ENCODE measurements at places on chromosomes 11 and 22.

- DNase-seq = no peak
Measured at GRCh38 chr11:116932181-116932580, 94.8 kb upstream of the APOA1 start.

GRCh38 chr11:61297341-61297740 lies 2.2 kb upstream of the VWCE start:
- no peak for DNase-seq

DNA sequence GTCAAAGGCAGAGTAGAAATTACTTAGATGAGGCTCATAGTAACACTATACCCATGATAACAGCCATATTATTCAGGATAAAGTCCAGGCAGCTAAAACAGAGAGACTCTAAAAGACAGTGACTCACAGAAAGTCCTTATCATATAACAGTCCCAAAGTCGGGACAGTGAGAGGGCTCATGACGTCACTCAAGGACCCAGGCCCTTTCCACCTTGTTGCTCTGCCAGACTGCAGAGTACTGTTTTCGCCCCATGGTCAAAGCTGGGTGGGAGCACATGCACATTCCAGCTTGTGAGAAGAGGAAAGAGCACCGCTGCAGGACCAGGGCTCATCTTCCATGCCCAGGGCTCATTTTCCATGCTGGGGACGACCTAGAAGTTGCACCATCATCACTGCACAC lies 29.4 kb upstream of the NUP50 start:
- no peak for DNase-seq

DNA sequence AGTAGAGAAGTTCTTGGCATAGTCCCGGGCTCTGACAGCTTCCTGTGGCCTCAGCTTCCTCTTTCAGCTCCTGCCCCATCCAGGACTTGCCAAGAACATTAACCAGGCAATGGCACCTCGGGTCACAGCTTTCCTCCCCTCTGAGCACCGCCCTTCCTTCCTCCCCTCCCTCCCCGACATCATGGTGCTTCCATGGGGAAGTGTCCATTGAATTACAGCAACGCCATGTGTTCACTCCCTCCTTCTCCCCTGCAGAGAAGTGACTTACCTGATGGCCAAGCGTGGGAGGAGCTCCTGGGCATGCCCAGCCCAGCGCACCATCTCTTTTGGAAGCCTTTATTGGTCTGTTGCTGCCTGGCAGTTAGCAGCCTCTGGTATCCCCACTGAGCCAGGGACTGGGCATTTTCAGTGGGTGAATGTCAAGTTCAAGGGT lies 25.8 kb upstream of the DAGLA start:
- no peak for DNase-seq

GRCh38 chr11:2779499-2779980 lies 79.7 kb upstream of the KCNQ1OT1 start:
- no peak for DNase-seq

DNA sequence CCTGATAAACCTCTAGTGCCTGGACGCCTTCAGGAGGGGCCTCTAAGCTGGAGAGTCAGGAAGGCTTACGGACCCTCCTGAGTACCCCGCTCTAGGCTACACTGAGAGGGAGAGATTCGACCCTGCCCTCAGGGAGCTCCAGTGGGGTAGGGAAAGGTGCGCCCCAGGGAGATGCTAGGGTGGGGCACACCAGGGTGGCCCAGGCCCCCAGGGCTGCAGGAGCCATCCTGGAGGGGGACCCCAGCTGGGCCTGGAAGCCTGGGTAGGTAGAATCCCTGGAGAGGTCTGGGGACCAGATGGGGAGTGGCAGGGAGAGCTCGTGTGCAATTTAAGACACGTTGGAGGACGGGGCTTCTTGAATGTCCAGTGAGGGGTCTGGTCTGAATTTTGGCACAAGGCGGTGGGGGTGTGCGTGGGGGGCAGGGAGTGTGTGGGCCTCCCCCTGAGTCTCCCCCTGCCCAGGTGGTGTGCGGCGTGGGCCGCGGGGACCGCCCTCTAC lies 4.7 kb downstream of the CARNS1 start:
- no peak for DNase-seq

- DNase-seq = no peak
Measured at GRCh38 chr11:109991835-109992234, 101.4 kb upstream of the ZC3H12C start.

GRCh38 chr11:31871310-31872075 lies 60.4 kb upstream of the PAX6 start:
- no peak for DNase-seq

DNA sequence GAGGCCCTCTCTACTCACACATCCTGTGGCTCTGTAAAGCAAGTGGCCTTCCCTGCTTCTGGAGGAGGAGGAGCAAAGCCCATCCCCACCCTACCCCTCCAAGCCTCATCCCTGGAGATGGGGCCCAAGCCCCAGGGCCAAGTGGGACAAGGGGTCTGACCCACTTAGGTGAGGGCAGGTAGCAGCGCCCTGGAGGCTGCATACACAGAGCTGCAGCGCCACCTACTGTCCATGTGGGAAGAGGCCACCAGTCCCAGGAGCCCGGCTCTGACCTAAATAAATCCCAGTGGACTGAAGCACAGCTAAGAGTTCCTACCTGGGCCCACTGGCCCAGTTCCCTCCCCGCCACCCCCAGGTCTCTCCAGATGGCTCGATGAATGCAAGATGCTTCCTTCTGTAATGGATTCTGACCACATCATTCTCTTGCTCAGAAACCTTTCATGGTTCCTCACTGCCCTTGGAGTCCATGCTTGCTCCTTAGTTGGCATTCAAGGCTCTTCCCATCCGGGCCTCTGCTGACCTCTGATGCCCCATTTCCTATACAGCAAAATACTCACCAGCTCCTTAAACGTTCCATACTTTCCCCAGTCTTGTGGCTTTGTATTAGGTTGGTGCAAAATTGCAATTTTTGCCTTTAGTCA lies 62.1 kb downstream of the THAP12 start:
- DNase-seq = peak; percentile 28

DNA sequence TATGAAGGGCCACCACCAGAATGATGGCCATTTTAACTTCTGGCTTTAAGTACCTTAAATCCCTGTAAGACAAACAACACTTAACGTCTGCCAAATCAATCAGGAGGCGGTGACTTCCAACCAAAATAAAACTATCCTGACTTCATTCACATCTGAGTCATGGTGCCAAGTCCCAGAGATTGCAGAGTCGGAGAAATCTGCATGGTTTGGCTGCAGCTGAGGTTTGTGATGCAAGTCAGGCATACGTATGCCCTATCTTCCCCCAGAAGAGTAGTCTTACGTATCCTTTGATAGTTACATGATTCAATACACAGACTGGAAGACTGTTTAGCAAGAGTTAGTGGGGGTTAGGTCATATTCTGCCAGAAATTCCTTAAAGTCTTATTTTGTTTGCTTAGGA lies 1.7 kb upstream of the GAB2 start:
- DNase-seq = peak; percentile 92

DNA sequence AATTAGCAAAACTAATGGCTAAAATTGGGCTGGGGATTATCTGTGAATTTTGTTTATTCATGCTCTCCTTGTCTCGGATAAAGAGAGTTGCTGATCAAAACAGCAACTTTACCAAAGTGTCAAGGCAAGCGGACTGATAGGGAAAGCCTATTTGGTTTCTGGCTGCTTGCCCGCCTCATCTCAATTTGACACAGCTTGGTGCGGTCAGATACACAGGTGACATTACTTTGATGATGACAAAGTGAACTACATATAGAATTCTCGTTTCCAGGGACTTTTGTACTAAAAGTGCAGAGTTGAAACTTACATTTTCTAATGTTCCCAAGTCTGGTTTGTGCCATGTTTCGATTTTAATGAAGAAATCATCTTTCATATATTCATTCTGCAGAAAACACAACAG lies 22.8 kb downstream of the PITPNB start:
- DNase-seq = no peak

- no peak for DNase-seq
Measured at GRCh38 chr11:92861634-92862033, 107.8 kb upstream of the MTNR1B start.

- DNase-seq = no peak
Measured at GRCh38 chr11:105907319-105907718, 114.7 kb downstream of the MSANTD4 start.

DNA sequence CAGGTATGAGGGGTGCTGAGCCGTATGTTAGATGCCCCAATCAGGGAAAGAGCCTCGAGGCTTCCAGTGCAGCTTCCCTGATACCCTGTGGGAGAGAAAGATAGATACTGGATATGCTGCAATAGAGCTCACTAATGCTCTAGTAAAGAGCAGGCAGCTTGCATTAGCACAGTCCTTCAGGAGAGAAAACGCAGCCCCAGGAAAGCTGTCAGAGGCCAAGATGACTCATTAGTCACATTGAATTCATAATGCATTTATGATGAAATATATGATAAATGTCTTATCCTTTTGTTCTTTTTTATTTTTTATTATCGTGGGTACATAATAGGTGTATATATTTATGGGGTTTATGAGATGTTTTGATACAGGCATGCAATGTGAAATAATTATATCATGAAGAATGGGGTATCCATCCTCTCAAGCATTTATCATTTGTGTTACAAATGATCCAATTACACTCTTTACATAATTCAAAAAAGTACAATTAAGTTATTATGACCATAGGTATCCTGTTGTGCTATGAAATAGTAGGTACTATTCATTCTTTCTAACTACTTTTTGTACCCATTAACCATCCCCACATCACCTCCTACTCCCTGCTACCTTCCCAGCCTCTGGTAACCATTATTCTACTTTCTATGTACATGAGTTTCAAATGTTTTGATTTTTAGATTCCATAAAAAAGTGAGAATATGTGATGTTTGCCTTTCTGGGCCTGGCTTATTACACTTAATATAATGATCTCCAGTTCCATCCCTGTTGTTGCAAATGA lies 94.5 kb upstream of the TOP3B start:
- peak; percentile 33 for DNase-seq

DNA sequence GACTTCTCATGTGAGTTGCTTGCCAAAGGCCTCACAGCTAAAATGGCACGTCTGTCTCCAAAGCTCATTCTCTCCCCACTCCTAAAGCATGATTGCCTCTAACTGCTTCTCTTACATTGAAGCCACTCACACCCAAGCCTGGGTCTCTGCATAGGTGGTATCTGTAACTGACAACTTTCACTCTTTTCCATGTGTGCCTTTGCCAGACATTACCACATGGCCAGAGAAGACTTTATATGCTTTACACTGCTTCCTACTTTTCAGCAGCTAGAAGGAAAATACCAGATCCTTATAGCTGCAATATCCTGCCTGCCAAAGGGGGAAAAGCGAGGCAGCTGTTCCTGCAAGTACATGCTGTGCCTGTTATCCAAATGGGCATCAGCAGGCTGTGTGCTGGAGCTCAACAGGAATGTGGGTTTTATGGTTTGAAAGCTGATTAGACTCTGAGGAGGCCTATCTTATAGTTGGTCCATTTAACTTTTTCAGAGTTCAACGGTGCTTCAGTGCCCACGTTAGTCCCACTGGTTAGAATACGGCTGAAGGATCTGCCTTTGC lies 547.1 kb downstream of the RAB38 start:
- no peak for DNase-seq

GRCh38 chr11:86938900-86939880 lies 16.0 kb downstream of the FZD4 start:
- DNase-seq = no peak

GRCh38 chr11:77072851-77073327 lies 6.1 kb downstream of the CAPN5 start:
- DNase-seq = no peak

- DNase-seq = no peak
Measured at GRCh38 chr11:83480811-83481210, 194.6 kb upstream of the CCDC90B start.

DNA sequence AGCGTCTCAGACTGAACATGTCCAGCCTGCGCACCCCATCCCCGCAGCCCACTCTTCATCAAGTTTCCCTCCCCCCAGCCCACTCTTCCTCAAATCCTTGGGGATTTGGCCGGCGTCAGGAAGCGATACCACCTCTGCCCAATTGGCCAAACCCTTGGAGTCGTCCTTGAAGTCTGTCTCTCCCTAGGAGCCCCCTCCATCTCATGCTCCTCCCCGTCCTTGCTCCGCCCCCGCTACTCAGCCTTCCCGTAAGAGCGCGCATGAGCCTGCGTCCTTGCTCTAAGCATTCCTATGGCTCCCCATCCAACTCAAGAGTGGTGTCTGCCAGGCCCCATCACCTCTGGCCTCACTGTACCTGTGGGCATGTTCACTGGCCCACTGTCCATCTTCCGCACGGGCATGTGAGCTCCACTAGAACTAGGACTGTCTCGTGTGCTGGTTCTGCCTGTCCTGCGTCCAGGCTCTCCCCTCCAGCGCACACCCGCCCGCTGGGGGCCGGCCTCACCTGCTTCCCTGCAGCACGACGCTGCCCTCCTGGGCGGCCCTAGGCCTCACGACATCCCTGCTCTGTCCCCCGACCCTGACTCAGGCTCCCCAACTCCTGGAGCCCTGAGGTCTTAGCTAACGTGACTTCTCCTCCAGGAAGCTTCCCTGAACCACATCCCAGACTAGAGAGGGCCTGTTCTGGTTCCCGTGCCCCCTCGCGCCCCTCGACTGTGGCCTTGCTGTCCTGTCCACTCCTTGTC lies 30.5 kb upstream of the TTLL12 start:
- DNase-seq = no peak

- DNase-seq = no peak
Measured at GRCh38 chr22:35059632-35060031, 6.3 kb upstream of the ISX start.

- peak; percentile 79 for DNase-seq
Measured at GRCh38 chr11:32312865-32313403, 122.4 kb downstream of the WT1 start.

DNA sequence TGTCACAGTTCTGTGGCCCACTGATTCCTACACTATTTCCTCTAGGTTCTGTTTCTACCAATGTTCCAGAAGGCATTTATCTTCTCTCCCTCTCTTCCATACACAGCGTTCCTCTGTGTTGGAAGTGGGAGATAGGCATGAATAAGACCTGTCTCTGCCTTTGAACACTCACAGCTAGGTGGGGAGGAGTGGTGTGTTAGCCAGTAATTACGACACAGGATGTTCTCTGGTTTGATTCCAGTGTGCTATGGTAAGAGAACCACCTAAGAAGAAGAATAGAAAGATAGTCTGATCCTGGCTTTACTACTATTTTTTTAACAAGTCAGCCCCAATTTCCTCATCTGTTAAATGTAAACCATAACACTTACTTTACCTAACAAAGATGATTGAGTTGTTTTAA lies 200.2 kb upstream of the MTMR2 start:
- no peak for DNase-seq

- DNase-seq = peak; percentile 9
Measured at GRCh38 chr22:47151490-47151889, 389.0 kb downstream of the TBC1D22A start.

DNA sequence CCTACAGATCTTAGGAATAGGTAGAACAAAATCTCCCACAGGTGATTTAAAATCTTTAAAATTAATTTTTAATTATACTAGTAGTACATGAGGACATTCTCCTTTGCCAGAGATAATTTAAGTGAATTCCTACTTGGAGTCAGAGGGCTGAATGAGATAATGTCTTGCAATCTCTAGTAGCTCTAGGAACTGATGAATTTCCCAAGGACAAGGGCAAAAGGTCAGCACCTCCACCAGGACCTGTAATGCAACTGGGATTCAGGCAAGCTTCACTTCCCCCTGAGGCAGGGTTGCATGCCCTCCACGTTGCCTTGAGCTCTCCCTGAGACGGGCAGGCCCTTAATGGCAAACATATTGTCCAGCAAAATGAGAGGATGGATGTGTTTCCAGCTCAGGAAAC lies 330.3 kb upstream of the PITPNB start:
- DNase-seq = no peak

Measured in HS-5 (cell line).